Left cardiac atrium (tissue), 4 donors: ENCODE measurements at places on chromosomes 16 and 17. TPM values are rescaled to one million over a fixed set of nuclear protein-coding genes. Genes with fewer than 3 reads are reported as not detected.
A peak's percentile ranks its signal among the peaks of the same experiment; 100 is the strongest.

- no peak for DNase-seq
These were observed 165.6 kb downstream of the IRX3 start for GRCh38 chr16:54120846-54121480.

GRCh38 chr17:236641-237405, 55.4 kb upstream of the DOC2B start:
- peak; percentile 16 for DNase-seq

DNA sequence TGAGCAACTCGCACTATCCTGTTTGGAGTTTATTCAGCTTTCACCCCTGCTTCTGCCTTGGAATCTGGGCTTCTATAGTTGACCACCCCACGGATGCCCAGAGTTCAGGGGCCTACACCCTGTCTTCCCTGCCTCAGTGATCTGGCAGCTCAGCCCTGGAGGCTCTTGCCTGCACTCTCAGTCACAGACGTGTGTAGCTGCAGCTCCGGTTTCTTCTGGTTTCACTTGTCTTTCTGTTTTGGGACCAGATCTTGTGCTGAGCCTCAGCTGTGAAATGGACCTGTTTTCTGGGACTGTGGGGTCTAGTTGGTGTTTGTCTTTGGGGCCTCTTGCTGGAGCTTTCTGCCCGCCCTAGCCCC, 5.8 kb downstream of the GPT2 start:
- DNase-seq: no peak

DNA sequence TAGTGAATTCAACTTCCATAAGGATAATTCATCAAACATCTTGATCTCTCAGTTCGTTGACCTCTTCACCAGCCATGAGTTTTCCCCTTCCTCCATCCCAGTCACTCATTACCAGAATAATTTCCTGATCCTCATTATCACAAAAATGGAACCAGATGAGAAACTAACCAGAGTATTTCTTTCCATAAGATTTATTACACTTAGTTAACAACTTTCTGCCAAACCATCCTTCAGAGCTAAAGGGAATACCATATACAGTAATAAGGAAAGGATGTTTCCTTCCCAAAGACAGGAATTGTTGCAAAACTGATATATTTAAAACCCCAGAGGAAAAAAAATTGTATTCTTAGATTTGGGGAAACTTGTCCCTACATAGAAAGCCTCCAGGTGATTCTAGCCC, 8.6 kb downstream of the KRTAP29-1 start:
- DNase-seq: no peak

DNA sequence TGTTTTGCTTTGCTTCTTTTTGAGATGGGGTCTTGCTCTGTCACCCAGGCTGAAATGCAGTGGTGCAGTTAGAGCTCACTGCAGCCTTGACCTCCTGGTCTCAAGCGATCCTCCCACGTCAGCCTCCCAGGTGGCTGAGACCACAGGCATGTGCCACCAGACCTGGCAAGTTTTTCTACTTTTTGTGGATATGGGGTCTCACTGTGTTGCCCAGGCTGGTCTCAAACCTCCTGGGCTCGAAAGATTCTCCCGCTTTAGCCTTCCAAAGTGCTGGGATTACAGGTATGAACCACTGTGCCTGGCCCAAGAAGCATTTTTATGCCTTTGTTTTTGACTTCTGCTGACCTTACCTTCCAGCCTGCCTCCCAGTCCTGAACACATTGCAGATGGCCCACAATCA, 10.1 kb downstream of the DNAAF1 start:
- DNase-seq: no peak

DNA sequence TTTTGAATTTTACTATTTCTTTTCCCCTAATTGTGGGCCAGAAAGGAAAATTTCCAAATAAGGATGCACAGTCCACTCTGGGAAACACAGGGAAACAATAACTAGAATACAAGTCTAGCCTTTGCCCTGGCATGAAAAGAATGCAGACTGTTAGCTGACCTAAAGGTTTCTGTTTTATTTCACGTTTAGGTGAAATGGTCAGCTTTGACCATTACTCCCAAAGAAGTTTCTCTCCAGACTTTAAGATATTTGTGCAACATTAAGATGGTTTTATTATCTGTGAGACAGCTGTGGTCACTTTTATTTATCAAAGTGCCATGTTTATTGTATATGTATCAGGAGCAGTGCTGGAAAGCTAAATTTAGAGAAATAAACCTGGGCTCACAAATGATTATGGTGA, 163.9 kb downstream of the SPECC1 start:
- DNase-seq: no peak

DNA sequence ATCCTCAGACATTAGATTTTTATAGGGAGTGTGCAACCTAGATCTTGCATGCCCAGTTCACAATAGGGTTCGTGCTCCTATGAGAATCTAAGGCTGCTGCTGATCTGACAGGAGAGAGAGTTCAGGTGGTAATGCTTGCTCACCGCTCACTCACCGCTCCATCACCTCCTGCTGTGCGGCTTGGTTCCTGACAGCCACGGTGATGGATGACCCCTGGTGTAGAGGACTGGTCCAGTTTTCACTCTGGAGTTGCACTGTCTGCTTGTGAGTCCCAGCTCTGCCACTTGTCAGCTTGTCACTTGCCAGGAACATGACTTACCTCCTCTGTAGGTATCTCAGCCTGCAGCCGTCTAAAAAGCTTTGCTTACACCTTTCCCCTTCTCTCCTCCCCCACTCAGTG, 214.6 kb downstream of the SNX29 start:
- no peak for DNase-seq

DNA sequence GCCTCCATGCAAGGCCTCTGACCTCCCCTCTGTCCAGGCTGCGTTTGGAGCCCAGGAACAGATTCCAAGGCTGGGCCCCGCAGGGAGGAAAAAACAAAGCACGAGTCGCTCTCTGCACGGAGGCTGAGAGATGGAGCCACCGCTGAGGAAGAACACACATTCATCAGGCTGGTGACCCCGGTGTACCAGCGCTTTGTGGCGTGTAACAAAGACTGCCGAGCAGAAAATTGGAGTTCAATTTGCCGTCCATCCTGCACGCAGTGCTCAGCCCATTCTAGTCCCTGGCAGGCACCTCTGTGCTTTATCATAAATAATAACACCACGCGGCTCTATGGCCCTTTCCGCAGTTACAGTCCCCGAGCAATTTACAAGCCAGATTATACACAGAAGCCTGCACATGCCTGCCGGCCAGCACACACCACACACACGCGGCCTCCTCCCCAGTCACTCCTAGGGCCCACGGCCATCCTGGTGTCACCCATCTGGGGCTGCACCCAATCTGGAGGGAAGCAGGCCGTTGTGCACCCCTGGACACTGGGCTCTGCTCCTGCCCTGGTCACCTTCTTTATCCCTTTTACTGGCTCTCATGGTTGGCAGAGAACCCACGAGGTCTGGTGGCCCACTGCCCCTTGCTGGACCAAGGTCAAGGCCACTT, 124.4 kb downstream of the SDK2 start:
- DNase-seq: no peak

DNA sequence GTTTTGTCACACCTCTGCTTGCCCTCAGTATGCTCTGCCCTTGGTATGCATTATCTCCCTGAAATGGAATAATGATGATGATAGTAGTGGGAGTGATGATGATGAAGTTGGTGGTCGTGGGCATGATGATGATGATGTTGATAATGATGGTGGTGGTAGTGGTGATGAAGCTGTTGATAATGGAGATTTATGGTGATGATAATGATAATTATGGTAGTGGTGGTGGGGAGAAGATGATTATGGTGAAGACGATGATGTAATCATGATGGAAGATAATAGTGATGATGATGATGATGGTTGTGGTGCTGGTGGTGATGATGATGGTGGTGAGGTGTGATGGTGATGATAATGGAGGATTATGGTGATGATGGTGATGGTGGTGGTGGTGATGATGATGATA, 390.1 kb upstream of the EEF2KMT start:
- DNase-seq: no peak

DNA sequence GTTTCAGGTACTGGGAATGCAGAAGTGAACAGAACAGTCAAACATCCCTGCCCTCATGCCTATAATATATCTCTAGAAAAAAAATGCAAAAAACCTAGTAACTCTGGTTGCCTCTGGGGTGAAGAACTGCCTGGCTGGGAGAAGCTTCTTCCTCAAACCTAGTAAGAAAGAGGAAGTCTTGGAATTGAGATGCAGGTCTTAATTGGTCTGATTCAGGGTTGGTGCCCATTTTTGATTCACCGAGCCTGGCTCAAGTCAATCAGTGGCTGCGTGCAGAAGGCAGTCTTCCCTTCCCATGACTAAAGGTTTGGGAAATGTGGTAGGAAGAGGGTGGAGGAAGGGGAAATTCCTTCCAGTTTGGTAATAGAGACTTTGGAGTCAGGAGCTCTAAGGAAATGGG, 22.4 kb downstream of the CDRT15 start:
- no peak for DNase-seq

DNA sequence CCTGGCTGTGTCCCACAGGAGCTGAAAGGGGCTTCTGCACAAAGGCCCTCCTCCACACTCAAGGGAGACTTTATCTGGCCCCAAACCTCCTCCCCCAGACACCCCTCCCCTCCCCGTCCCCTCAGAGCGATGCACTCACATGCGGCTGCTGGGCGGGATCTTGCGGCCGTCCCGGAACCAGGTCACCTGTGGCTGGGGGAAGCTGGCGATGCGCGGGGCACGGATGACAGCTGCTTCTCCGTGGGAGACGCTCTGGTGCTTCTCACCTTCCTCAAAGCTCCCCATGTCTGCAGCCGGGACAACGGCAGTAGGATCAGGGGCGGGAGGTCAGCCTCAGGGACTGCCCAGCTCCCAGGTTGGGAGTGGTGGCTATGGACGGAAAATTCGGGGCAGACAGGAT, 144.0 kb upstream of the CDC42EP4 start:
- no peak for DNase-seq

GRCh38 chr16:26987597-26988010, 79.1 kb upstream of the C16orf82 start:
- no peak for DNase-seq

DNA sequence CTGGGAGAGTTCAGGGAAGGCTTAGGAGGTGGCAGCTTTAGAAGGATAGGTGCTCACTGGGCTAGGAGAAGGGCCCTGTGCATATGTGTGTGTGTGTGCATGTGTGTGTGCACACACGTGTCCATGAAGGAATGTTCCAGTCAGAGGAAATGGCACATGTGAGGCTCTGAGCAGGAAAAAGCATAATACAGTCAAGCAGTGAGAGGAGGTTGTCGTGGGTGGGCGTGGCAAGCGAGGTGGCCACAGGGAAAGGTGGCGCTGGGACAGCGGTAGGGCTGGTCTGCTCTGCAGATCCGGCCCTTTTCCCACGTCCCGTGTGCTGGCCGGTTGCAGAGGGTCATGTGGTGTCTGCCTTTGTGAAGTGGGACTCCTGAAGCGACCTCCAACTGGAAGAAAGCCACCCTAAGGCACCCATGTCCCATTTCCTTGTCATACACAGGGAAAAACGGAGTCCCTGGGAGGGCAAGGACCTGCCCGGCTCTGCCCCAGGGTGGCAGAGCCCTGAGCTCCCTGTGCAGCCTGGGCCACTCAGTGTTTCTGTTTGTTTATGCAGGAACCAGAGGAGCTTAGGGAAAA, 40.1 kb downstream of the NT5M start:
- DNase-seq: no peak

DNA sequence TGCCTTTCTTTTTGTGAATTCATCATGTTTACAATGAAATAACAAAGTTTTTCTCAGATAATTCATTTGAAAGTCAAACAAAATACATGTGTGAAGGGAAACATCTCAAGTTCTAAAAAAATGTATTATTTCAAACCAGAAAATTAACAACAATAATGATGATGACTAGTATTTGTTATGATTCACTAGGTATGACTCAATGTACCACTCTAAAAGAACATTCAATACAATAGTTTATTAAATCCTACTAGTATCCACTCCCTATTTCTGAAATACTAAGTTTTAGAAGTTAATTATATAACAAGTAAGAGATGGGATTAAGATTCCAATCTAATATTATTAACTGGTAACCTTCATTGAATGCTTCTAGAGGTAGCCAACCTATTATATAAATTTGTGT, 1444.8 kb upstream of the CDH8 start:
- DNase-seq: no peak

GRCh38 chr16:3094289-3095027, 4.6 kb downstream of the ZSCAN10 start:
- no peak for DNase-seq

DNA sequence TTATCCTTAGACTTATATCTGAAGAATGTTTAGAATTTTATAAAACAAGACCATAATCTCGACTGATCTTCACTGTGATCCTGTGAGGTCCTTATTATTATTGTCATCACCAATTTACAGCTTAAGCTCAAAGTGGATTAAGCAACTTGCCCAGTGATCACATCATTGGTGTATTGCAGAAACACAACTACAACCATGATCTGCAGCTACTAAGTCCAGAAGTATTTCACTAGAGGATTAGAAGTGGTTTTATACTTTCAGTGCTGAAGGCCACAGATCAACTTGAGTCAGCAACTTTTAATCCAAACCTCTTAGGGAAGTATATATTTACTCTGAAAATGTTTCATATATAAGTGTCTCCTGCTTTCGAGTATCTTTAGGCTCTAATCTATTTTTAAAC, 624.3 kb upstream of the SOX9 start:
- DNase-seq: no peak

DNA sequence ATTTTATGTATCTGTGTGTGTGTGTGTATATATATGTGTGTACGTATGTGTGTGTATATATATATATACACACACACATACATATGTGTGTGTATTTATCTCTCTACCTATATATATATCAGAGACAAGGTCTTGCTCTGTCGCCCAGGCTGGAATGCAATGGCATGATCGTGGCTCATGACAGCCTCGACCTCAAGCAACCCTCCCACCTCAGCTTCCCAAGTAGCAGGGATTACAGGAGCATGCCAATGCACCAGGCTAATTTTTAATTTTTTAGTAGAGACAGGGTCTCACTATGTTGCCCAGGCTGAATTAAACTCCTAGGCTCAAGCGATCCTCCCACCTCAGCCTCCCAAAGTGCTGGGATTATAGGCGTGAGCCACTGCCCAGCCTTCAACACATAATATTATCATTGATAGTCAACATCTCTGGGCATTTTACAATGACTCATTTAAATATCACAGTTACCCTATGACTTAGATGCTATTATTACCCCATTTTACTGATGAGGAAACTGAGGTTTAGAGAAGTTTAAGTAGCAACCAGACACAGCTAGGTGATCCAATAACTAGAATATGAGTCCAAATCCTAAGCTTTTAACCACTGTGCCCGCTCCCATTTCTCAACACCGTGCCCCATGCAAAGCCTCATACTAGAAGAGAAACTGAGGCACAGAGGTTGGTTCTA, 24.3 kb downstream of the G6PC3 start:
- no peak for DNase-seq

SRCIN1 gene
- total RNA-seq: 3.0 TPM

CTRB2 gene
- total RNA-seq: not detected

DBNDD1 gene
- total RNA-seq: 2.2 TPM

MT1F gene
- total RNA-seq: 6.7 TPM

ALOXE3 gene
- total RNA-seq: not detected

CDH13 gene
- total RNA-seq: 68.6 TPM

HS3ST6 gene
- not detected for total RNA-seq

NUDT21 gene
- total RNA-seq: 66.2 TPM

USH1G gene
- 0.21 TPM for total RNA-seq

NGFR gene
- total RNA-seq: 31.1 TPM

AHSP gene
- not detected for total RNA-seq
